ENCODE measurements at places on chromosomes 13 and 19.

DNA sequence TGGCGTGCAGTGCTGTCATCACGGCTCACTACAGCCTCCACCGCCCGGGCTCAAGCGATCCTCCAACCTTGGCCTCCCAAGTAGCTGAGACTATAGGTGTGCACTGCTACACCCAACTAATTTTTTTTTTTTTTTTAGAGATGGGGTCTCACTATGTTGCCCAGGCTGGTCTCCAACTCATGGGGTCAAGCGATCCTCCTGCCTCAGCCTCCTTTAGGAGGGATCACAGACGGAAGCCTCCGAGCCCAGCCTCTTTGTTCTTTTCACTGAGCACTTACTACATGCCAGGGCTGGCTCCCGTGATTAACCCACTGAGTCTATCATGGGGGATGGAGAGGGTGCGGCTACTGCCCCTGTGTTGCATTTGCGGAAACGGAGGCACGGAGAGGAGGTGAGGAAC lies 12.9 kb upstream of the CACTIN start:
- DNase-seq = no peak

- no peak for DNase-seq
These were observed 412.2 kb upstream of the KLHL1 start for GRCh38 chr13:70520275-70521036.

DNA sequence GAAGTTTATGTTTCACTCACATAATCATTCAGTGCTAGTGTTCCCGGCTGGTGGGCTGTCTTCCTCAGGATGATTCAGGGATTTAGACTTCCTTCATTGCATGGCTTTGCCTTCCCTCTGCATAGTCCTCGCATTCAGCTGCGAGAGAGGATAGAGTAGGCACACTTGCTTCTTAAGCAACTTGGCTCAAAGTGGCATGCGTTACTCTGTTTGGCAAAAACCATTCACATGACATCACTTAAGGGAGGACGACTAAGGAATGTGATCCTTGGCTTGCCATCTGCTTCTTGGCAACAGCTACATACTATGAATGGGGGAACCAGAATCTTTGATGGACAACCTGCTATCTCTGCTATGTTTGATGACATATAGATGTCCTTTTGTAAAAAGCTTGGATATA lies 359.3 kb downstream of the TDRD3 start:
- DNase-seq = no peak

- DNase-seq = no peak
These were observed 867 bp downstream of the ZNF546 start for GRCh38 chr19:39997638-39998216.

DNA sequence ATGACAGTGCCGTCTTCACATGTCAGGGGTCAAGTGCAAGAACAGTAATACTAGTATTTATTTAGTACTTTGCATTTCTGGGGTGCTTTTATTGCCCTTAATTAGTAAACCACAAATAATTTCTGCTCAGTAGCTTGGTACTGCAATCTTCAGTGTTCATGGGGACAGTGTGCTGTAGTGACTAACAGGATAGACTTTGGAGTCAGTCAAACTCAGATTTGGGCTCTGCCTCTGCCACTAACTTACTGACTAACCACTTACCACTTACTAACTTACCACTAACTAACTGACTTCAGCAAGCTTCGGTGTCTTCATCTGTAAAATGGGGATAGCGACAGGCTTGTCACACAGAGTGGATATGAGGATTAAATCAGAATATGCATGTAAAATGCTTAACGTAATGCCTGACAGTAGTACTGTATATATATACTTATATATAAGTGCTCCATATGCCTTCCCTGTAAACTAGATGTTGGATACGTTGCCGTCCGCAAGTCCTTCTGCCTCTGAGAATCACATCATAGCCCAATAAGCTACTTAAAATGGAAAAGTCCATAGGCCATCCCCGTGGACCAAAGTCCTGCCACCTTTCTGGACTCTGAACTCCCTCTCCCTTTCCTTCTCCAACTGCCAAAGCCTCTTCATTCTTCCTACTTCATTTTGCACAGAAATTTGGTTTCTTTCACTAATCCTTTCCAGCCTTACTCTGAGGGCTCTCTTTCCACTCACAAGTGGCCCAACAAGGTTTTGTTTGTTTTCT lies 158.1 kb downstream of the ZIC5 start:
- DNase-seq = no peak

DNA sequence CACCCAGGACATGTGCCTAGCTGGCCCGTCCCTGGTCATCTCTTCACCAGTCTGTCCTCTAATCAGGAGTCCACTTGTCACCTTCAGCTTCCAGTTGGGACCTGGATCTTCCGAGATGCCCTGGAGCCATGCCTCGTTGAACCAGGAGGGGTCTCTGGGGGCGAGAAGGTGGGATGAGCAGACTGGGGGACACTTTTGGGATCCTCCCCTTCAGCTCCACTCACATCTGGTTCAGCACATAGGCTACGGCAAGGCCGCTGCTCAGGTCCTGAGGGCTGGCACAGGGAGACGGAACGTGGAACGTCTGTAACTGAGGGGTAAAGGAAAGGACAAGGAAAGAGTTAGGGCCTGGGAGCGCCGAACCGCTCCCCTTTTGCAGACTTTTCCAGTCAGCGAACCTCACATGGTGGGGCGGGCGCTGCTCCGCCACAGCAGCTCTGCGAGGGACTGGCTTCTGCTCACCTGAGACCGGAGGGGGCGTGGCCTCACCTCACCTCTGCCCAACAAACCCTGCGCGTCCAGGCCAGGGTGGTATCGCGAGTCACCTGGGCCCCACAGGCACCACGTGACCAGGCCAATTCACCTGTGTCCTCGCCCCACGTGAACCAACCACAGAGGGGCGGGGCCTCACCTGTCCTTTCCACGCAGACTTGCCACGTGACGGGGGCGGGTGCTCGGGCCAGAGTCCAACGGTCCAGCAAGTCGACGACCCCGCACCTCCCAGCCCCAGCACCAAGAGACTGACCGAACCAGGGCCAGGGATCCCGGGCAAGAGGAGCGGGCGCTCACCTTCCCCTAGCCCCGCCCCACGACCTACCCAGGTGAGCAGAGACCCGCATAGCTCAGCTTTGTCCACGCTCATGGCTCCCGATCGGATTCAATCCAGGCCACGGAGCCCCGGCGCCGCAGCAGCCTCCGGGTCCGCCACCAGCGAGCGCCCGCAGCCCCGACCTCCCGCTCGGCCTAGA lies at the start of gene HOOK2:
Gene HOOK2, minus strand, starts transcription at position 965 of the 968 bp plus-strand sequence. Its CDS starts 103 bp downstream, at position 862.
- DNase-seq = no peak

DNA sequence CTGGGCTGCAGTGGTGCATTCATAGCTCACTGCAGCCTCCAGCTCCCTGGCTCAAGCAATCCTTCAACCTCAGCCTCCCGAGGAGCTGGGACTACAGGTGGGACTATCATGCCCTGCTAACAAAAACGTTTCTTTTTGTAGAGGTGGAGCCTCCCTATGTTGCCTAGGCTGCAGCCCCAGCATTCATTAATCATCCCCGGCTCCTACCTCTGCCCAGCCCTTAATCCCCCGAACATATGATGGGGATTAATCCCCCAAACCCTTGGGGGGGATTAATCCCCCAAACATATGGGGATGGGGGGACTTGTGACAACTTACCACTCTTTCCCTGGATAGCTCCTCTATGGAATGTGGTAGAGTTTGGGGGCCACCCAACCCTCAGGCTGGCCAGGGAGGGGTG lies 45.9 kb downstream of the SUGP2 start:
- DNase-seq = no peak

DNA sequence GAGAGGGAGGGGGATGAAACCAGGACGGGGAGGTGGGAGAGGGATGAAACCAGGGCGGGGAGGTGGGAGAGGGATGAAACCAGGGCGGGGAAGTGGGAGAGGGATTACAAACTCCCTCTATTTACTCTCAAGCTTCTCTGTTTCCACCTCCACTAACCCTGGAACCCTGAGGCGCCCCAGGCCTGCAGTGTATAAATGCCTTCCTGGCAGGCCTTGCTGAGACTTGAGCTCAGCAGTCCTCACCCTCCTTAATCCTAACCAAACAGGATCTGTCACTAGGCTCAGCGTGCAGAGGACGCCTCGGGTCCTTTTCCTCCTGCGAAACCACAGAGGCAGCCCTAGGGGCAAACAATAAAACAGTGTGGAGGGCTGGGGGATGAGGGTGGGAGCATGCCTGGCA lies 32.1 kb upstream of the OR1M1 start:
- no peak for DNase-seq

- peak; percentile 45 for DNase-seq
These were observed 36.9 kb upstream of the DCUN1D2 start for GRCh38 chr13:113527272-113527958.

GRCh38 chr19:2053601-2054389 lies 2.8 kb upstream of the MKNK2 start:
- no peak for DNase-seq

DNA sequence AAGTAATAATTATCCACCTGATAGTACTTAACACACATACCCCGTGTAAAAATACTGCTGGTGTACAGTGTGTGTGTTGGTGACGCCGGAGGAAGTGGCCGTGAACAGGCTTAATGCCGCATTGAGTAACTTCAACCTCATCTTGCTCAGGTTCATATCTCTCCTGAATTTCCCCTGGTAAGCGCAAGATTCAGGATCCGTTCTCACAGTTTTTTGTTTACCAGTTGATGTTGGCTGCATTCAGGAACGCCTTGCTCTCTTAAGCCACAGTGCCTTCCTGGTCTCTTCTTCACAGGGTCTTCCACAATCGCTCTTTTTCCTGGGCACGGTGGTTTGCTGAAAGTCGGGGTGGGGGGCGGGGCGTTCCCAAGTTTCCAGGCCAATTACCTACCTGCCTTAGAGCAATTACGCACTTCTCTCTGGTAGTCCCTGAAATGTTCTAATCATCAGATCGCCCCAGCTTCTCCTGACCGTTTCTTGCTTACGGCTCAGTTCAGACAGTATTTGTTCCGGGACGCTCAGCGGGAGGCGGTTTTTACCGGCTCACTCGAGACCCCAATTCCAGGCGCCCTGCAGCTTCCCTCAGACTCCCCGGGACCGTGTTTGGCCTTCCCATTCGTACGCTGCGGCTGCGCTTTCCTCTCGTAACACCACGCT lies 706 bp upstream of the DNAJC3 start:
- DNase-seq = peak; percentile 78

DNA sequence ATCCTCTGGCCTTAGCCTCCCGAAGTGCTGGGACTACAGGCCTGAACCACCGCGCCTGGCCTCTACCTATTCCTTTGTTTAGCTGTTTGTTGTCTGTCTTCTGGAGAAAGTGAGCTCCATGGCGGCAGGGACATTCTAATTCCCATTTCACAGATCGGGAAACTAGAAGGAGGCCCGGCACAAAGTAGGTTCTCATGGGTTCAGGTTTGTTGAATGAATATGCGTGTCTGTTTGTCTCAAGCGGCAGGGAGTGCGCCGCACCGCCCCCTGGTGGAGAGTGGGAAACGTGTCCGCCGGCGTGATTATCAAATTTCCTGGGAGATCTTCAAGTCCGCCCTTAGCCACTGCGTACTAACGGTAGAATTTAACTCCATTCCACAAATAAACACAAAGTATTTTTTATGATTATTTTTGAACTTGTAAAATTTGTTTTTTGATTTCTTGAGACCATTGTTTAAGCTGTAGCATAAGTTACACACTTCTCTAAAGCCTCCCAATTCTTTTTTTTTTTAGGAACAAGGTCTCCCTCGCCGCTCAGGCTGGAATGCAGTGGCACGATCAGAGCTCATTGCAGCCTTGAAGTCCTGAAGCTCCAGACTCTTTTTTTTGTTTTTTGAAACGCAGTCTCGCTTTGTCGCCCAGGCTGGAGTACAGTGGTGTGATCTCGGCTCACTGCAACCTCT lies 8.9 kb upstream of the CCDC9 start:
- DNase-seq = peak; percentile 37

DNA sequence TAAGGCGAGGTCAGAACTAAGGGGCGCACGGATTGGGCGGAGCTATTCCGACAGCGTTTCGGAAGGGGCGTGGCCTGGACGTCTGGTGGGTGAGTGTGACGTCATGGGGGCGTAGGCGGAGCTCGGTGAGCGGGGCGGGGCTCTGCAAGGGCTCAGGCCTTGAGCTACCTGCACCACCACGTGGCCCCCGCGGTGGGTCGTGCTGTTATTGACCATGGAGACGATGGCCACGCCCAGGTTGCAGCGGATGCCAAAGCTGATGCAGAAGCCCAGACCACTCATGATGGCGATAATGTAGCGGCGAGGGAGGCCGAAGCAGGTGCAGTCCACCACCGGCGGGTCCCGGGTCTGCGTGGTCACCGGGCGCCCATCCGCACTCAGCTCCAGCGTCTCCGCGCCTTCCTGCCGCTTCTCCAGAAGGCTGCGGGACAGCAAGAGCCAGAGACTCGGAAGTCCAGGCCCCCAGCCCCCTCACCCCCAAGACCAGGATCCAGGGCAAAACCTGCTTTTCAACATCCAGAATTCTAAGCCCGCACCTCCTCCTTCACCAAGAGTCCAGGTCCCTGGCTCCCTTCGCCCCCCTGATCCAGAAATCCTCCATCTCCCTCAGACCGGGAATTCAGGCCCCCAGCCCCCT lies 4.8 kb downstream of the SLC17A7 start:
- DNase-seq = no peak

DNA sequence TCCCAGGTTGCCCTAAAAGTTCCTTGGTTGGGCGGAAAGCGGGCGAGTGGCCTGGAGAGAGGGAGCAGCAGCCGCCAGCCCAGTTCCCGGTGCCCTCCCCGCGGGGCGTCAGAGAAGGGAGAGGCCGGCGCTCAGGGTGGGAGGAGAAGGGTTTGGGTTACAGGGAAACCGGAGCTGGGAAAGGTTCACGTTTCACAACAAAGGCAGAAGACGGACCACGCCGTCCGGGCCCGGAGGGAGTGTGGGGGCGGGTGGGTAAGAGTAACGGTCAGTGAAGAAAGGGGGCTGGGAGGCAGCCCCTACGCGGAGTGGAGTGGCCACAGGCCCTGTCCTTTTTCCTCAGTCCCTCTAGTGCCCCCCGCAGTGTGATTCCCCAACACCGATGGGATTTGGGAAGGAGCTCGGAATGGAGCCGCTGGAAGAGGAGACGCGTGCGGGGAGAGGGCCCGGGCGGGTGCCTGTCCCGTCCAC lies 1.6 kb downstream of the SIX5 start:
- no peak for DNase-seq

- DNase-seq = no peak
These were observed 351.7 kb upstream of the ARGLU1 start for GRCh38 chr13:106919638-106920037.

DNA sequence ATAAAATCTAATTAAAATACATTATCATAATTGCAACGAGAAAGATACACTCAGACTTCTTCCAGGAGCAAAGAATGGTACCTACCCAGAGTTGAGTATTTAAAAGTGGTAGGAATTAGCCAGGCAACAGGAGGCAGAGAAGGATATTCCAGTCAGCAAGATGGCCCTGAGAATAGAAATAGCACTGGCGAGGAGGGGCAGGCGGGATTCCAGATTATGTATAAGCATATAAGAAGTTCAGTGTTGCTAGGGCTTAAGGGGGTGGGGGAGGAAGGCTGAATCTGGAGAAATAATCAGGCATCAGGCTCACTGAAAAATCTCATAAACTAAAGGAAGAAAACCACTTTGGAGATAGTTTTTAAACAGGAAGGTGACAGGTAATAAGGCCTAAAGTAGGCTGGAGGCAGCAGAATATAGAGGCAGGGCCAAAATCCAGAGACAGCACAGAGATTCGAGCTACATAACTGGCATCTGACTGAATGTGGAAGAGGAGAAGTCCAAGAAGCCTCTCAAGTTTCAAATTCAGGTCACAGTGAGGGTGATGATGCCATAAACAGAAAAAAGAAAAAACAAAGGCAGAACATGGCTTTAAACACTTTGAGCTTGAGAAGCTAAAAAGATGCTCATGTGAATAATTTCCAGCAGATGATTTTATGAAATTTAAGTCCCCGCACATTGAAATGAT lies 7.5 kb downstream of the KPNA3 start:
- no peak for DNase-seq
